ENCODE measurements at places on chromosomes 12 and 14.

DNA sequence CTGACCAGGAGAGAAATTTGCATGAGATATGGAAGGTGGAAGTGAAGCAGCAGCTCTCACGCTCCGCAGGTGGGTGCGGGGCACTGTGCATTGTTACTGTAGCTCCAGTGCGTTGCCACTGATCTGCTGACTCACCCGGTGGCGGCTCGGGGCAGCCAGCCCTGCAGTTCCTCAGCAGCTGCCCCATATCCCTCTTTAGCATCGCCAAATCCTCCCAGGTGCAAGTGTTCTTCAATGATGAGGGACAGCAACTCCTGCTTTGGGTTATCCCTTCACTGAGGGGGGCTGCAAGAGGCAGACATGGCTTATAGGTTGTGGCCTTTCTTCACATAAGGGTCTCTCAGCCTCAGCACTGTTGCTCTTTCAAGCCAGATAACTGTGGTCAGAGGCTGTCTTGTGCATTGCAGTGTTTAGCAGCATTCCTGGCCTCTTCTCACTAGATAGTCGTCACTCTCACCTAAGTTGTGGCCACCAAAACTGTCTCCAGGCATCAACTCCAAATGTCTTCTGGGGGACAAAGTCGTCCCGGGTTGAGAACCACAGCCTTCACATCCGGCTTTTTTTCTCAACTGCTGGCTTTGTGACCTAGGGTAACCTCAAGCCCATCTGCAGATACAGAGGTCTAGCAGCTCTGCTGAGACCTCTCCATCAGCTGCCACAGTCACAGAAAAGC, 180.8 kb downstream of the EFCAB11 start:
- no peak for DNase-seq

GRCh38 chr14:35254736-35255135, 37.4 kb upstream of the PSMA6 start:
- DNase-seq: no peak

DNA sequence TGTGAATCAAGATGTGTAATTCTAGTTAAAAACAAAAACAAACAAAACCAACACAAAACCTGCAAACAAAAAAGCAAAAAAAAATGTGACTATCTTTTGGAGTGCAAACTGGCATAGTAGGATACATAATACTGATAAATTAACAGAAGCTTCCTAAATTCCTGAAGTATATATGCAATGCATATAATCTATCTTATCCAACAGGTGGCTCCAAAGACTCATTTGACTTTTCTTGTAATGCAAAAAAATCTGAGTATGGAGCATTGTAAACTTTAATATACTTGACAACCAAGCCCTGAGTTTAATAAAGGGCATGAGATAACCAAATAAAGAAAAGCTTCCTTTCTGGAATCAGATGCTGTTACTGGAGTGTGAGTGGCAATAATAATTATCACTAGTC, 1003.6 kb downstream of the FSCB start:
- DNase-seq: no peak

GRCh38 chr14:71107921-71108320, 200.7 kb downstream of the PCNX1 start:
- no peak for DNase-seq

- DNase-seq: no peak
Observed at GRCh38 chr14:74858022-74858421, 17.9 kb downstream of the PROX2 start.

DNA sequence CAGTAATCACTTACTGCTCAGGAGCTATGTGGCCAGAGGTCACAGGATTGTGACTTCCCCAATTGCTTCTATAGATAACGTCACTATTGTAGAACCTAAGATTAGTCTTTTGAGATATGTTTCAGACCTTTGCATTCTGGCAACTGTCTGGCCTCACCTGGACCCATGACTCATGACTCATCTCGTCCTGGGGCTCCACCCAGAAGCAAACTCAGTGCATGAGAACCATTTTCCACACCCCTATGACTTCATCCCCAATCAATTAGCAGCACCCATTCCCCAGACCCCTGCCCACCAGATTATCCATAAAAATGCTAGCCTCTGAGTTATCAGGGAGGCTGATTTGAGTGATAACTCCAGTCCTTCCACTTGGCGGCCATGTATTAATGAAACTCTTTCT, 186.9 kb downstream of the EMP1 start:
- DNase-seq: no peak

GRCh38 chr12:53376747-53377146, 3.2 kb upstream of the SP1 start:
- no peak for DNase-seq

DNA sequence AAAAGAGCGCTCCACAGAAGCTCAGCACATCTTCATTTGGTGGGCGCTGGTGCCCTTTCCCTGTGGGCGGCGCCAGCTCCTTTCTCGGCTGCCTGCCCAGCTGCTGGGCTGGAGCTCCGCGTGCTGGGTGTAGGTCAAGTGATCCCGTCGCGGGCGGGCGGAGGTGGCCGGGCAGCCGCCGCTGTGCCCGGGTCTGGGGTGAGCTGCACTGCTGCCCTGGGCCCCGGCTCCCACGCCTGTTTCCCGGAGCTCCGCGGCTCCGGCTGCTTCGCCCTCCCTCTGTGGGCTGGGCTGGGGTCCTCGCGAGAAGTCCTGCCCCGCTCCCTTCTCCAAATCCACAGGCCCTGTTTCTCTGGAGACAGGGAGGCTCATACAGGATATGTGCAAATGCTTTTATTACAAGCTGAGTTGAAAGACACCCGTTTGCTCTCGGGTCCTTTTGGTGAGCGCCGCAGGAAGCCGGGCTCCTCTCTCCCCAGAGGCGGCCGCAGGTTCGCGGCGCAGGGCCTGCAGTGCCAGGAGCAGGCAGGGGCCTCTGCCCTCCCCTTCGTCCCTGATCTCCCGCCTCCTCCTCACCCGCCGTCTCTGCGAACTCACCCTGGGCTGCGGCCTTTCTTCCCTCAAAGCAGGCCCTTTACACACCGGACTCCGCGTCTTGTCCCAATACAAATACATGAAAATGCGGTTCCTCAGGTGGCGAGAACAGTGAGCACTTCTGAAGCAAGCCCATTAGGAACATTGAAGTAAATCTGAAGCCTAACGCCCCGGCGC, 67.8 kb upstream of the CAPRIN2 start:
- DNase-seq: peak; percentile 46

DNA sequence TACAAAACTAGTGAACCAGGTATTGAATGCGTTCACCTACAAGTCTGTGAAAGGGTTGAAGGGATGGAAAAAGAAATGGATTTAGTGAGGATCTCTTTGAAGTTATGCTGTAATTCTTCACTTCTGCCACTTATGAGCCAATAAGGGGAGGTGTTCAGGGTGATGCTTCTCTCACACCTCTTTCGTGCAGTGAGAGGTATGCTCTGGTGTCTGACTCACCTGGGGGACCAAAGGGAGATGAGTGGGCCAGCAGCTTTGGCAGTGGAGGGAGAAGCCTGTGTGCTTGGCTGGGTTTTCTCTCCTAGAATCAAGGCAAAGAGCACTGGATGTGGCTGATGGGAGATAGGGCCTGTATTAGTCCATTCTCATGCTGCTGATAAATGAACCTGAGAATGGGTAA, 45.4 kb downstream of the E2F7 start:
- DNase-seq: no peak

- no peak for DNase-seq
Observed at GRCh38 chr14:101504096-101504948, 57.0 kb upstream of the DIO3 start.

DNA sequence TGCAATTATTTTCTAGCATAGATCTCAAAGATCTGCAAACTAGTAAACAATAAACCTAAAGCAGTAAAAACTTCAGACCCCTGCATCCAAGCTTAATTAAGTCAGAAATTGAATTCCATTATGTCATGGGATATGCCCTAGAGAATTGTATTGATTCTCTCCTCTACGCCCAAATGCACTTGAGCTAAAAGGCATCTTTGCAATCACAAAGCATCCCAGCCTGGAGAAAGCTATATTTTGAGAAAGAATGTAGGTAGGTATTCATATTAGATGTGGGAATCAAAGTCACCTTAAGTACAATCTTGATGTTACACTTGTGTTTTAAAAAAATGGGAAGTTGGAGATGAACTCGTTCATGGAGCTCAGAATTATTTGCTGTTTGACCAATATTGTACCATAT, 386.7 kb downstream of the ADAMTS20 start:
- DNase-seq: no peak
